ENCODE measurements at places on chromosomes 16 and 17.
A peak's percentile ranks its signal among the peaks of the same experiment; 100 is the strongest.

DNA sequence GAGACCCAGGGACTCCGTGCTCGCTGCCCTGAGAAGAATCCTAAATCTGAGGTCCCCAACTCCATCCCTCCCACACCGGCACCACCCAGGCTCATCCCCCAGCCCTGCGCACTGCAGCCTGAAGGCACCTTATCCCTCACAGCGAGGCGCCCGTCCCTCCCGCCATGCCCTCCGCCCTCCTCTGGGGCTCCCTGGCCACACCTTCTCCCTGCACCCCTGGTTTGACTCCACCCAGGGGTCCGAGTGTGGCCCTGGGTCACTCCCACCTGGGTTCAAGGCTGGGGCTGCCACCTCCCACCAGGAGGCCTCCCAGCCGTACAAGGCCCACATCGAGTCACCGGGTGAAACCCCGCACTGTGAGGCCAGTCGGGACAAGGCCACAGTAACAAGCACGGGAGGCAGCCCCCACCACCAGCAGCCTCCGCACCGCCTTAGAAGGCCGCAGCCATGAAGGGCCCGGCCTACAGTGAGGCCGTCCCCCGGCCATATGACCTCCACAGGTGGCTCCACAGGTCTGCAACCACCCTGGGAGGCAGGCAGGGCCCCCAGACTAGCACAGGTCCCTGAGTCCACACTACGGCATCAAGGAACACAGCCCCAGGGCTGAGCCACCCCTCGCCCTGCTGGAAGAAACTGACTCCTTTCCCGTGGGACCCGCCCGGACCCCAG, 8.3 kb downstream of the HAGH start:
- no peak for DNase-seq

DNA sequence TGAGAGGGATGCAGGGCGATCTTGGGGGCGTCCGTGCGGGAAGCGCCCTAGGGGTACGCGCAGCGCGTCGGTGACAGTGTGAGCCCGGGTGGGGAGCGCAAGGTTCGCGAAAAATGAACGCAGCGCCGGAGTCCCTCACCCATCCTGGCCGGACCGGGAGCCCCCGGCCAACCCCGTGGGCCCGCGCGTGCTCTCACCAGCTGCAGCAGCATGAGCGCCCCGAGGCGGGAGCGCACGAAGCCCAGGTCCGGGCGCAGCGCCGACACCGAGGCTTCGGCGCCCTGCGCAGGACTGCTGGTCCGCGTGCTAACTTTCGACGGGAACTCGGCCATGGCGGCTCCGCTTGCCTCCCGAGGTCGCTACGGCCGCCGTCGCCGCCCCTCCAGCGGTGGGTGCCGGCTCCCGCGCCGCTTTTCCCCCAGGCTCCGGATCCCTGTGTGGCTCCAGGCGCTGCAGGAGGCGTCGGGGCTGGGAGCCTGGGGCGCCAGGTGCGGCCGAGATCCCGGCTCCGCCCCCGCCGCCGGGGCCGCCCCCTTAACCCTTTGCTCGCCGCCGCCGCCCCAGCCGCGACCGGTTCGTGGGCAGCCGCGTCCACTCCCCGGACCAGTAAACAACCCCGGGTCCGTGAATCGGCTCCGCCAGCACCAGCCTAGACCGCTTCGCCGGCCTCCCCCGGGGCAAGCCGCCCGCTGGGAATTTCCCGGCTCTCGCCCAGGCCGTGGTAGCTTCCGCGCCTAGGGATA, at the start of gene PLLP:
TSS of gene PLLP (minus strand) at position 464 of the 743 bp plus-strand sequence. CDS start at position 332, 132 bp downstream.
- no peak for DNase-seq

DNA sequence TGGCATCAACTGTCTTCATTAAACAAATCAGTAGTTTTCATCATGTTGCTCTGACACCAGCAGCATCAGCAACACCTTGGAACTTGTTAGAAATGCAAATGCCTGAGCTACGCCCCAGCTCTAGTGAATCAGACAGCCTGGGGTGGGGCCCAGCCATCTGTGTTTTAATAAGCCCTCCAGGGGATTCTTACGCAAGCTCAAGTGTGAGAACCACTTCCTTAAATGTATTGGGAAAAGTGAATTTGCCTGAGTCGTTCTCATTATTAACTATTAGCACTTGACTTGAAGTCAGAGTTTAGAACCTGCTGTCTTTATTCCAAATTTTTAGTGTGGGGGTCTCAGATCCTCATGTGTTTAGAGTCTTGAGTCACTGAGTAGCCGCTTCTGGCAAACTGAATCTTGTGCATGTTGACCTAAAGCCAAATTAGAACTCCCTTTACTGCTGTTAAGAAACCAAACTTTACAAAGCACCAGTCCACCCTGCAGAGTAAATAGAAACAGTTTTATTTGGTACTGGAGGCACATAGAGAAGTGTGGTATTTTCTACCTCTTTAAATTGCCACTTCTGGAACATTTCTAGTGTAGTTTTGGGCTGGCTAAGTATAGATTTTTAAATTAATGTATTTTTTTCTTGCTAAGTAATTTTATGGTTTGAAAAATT, 137.4 kb upstream of the COX10 start:
- DNase-seq = peak; percentile 22

- DNase-seq = no peak
Observed at GRCh38 chr16:75048530-75048929, 49.7 kb downstream of the ZNRF1 start.

- no peak for DNase-seq
Observed at GRCh38 chr16:86049641-86050040, 150.7 kb downstream of the IRF8 start.

- DNase-seq = no peak
Observed at GRCh38 chr16:86614699-86615098, 36.4 kb downstream of the FOXL1 start.

GRCh38 chr16:51592001-51592501, 441.0 kb upstream of the SALL1 start:
- no peak for DNase-seq

GRCh38 chr16:4685292-4685691, 8.1 kb upstream of the NUDT16L1 start:
- no peak for DNase-seq
